ENCODE measurements at places on chromosomes 1 and 21. TPM values are rescaled to one million over a fixed set of nuclear protein-coding genes. Genes with fewer than 3 reads are reported as not detected.

CCDC185 gene
- not detected for total RNA-seq

DNA sequence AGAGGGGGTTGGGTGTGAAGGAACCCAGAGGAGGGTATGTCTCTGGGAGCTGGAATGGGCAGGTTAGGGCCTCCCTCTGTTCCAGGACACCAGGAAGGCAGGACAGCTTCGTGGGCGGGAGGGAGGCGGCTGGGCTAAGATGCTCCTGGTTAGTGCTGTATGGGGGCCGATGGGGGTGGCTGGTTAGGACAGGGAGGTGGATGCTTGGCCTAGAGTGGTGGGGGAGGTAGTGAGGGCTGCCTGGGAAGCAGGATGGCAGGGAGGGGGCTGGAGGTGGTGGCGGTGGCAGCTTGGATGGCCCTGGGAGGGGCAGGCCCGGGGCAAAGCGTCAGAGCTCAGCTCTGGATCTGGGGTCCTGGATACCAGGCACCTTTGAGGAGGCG lies 6.2 kb upstream of the MMP23B start:
- no peak for DNase-seq

CREG1 gene
- 127 TPM for total RNA-seq

FGR gene
- 19.8 TPM for total RNA-seq

AIDA gene
- total RNA-seq: 42.4 TPM

DNA sequence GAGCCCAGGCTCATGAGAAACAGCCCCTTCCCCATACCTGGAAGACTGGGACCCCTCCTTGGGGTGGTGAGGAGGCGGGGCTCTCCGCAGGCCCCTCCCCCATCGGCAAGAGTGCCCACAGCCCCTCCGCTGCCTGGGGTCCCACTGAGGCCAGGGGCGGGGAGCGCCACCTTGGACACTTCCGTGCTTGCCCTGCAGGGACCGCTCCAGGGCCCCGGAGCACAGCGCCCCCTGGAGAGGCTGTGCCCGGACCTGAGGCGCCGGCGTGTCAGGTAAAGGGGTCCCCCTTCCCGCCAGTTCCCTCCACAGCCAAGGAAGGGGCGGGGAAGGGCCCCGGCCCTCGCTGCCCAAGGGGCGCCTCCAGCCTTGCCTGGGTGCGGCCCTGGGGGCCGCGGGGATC lies 21.5 kb downstream of the INAVA start:
- DNase-seq: no peak

OR2T33 gene
- not detected for total RNA-seq

GRCh38 chr1:20380616-20381035 lies 90.0 kb downstream of the VWA5B1 start:
- DNase-seq: no peak

ZSWIM5 gene
- 1.7 TPM for total RNA-seq

OR2AK2 gene
- total RNA-seq: not detected

DNA sequence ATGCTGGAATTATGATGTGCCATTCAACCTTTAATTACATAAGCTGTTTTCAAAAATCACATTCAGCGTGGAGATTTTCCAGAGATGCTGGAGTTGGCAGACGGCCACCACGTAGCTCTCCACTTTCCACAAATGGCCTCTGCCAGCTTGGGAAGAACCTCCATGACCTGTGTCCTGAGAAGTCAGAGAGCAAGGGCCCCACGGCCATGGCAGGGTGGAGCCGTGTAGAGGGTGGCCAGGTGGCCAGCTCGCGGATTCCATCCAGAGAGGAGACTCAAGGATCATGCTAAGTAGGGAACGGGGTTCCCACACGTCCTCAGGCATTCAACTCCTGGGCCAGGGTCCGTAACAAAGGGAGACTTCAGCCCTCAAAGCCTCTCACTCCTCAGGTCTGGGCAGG lies 1.3 kb upstream of the GALE start:
- DNase-seq: no peak

AGRN gene
- 22.5 TPM for total RNA-seq

S1PR1 gene
- total RNA-seq: 125 TPM

GSTM5 gene
- total RNA-seq: 2.8 TPM

DNA sequence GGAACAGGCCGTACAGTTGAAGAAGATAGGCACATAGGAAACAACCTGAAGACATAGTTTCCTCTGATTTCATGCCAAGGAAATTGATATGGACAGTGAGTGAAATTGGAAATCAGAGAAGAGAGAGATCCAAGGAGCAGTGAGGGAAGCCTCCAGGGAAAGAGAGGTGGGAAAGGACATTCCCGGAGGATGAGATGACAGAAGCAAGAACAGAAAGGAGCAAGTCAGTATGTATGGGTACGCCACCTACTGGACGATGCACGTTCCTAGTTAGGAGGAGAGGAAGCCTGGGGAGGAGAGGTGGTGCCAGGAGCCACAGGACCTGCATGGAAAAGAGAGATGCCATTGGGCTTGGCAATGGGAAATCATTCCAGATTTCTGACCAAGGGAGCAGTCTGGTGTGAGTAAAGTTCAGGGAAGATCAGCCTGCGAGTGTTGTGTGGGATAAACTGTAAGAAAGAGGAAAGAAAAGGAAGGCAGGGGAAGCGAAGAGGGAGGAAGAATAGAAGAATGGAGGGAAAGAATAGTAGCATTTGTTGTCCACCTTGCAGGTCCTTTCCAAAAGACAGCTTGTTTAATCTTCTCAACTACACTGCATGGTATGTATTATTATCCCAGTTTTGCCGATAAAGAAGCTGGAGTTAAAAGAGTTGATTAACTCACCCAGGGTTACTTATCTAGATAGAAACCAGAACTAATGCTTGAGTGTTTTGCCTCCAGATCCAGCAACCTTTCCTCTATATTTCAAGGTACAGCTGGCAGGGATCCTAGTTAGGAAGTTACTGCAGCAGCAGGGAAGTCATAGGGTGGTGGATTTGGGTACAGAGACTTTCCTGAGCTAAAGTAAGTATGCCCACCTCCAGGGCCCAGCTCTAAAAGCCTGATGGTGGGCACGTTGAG lies 27.4 kb downstream of the C1orf116 start:
- no peak for DNase-seq

- no peak for DNase-seq
Measured at GRCh38 chr1:46784666-46785065, 14.2 kb upstream of the CYP4B1 start.

GRCh38 chr1:1267488-1268283 lies 6.0 kb downstream of the UBE2J2 start:
- DNase-seq: no peak

TOR1AIP1 gene
- 66.7 TPM for total RNA-seq

Measured in right atrium auricular region (tissue), 2 donors.